COLO829 (cell line): ENCODE measurements at places on chromosomes 3 and 15.

DNA sequence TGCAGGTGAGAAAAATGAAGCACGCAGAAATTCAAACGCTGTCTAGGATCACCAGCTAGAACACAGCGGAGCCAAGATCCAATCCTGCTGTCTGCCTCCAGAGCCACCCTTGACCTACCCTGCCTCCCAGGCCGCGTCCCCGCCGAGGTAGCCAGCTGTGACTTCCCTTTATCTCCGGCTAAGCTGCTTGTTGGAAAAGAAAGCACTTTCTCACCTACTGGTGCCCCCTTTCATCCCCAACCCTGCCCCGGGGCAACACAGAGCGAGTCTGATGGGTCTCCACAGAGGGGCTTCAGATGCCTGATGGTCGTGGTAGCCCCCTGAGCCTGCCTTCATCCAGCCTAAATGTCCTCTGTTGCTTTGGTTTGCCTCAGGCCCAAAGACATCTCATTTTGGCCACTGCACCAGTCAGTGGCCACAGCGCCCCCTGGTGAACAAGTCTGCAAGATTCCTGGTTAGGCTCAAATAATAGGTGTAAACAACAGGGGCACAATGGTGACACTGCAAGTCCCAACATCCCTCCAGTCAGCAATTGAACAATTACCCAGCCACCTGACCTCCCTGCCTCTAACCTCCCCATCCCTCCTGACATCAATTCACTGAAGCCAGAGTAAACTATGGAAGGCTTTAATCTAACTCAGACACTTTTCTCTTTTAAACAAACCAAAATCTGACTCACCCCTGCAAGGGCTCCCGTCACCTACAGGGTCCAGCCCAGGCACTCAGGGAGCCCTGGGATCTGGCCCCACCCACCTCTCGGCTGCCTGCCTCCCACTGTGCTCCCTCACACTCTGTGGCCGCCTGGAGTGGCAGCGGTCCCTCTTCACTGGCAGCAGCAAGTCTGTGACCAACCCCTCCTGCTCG is 27.3 kb upstream of the BCL2L10 start:
- peak; percentile 39 for DNase-seq

GRCh38 chr3:108610651-108611050 is 21.1 kb downstream of the DZIP3 start:
- DNase-seq: no peak

GRCh38 chr15:48945386-48945785 is 18.3 kb downstream of the SHC4 start:
- DNase-seq: no peak

- DNase-seq: no peak
Observed at GRCh38 chr3:48543271-48543866, 13.2 kb downstream of the PFKFB4 start.

DNA sequence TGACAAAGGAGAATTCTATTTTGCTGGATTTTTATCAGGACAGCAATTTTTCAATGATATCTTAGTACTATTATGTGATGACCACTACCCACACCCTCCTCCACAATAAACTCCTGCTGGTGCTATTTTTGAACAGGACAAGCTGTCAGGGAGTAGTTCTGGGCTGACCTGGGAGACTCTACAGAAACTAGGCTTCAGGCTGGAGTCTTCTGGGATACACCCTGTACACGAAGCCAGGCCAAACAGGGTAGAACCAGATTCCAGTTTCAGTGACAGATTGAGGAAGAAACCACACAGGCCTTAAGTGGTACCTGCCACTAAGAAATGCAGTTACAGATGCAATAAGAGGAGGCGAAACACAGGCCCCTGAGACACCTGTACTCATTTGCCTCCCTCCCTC is 12.8 kb downstream of the NMNAT3 start:
- no peak for DNase-seq

DNA sequence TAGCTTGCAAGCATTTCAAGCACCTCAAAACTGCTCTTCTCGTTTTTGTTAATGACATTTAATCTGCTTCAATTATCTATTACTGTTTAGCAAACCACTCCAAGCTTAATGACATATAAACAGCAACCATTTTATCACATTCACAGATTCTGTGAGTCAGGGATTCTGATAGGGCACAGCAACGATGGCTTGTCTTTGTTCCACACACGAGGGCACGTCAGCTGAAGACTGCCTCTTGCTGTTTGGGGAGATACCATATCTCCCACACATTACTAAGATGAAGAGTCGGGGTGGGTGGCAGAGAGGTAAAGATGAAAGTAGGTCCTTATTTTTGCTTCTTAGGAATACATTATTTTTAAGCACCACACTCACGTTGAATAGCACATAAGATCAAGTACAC is 19.3 kb downstream of the CPOX start:
- DNase-seq: no peak

DNA sequence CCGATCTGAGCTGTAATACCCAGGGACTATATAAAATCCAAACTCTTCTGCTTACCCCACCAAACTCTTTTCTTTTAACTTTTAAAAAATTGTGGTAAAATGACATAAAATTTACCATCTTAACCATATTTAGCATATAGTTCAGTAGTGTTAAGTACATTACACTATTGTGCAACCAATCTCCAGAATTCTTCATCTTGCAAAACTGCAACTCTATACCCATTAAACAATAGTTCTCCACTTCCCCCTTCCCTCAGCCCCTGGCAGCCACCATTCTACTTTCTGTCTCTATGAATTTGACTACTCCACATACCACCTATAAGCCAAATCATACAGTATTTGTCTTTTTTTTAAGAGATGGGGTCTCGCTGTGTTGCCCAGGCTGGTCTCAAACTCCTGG is 38.7 kb downstream of the SENP8 start:
- no peak for DNase-seq

GRCh38 chr15:70056091-70056680 is 41.5 kb downstream of the TLE3 start:
- no peak for DNase-seq

DNA sequence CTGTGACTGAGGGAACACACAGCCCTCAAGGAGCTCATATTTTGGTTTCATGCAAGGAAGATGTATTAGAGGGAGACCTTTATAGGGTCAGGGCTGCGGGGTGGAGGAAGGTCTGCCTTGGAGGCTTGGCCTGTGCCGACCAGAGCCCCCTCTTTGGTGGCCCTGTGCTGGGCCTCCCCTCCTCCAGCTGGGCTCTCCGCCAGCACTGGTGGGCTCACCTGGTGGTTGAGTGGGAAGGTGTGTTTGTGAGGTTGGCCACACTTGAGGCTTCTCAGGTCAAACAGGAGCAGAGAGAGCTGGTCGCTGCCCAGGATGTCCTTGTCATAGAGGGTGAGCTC is 2.6 kb downstream of the PLA2G4F start:
- DNase-seq: no peak
